ENCODE measurements at places on chromosomes 1 and 21. TPM values are rescaled to one million over a fixed set of nuclear protein-coding genes. Genes with fewer than 3 reads are reported as not detected.

Gene CAMK2N1
- 69.6 TPM for polyA plus RNA-seq

- DNase-seq: no peak
Measured at GRCh38 chr1:62906428-62906886, 122.5 kb downstream of the ATG4C start.

DNA sequence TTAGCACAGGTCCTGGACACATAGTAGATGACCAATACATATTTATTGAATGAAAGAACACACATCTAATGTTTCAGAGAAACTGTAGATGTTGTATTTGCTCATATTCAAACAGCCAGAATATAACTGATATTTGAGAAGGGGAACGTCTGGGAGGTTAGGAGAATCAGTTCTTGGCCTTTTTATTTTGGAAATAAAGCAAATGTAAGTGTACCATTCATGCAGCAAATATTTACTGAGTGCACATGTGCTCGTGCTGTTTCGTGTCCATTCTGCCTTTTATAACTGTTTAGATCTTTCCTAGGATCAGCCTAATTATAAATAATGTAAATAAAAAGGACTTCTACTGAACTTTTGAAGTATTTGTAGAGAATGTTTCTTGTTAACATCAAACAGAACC, 103.8 kb downstream of the GREM2 start:
- DNase-seq: no peak

Gene CLDN17
- not detected for polyA plus RNA-seq

GRCh38 chr21:46022551-46023525, 41.3 kb downstream of the COL6A1 start:
- no peak for DNase-seq

Measured in left kidney (tissue), 8 donors.